ENCODE measurements at places on chromosomes 7 and 10. TPM values are rescaled to one million over a fixed set of nuclear protein-coding genes. Genes with fewer than 3 reads are reported as not detected.

GLUD1 gene
- 180 TPM for total RNA-seq

ZNF722 gene
- total RNA-seq: not detected

KIAA1217 gene
- 0.31 TPM for total RNA-seq

LIPN gene
- total RNA-seq: not detected

PNLIP gene
- not detected for total RNA-seq

SLC13A1 gene
- total RNA-seq: not detected

NPC1L1 gene
- 0.07 TPM for total RNA-seq

GIMAP7 gene
- 44.1 TPM for total RNA-seq

ZNF804B gene
- not detected for total RNA-seq

ESYT2 gene
- total RNA-seq: 64.2 TPM

CLRN3 gene
- total RNA-seq: not detected

DNTT gene
- not detected for total RNA-seq

ACBD7 gene
- 1.7 TPM for total RNA-seq

INSYN2A gene
- not detected for total RNA-seq

OPN4 gene
- not detected for total RNA-seq

GNAI1 gene
- total RNA-seq: 1.1 TPM

PLEKHA8 gene
- total RNA-seq: 9.4 TPM

GPRIN2 gene
- total RNA-seq: not detected

PTPRE gene
- total RNA-seq: 34.0 TPM

Data from activated CD4-positive, alpha-beta memory T cell treated with anti-CD3 and anti-CD28 coated beads for 36 hours (primary cell).